ENCODE measurements at places on chromosomes 2 and 18.

- no peak for DNase-seq
- H3K27me3 ChIP-seq, result no peaks in the 10 kb centered on the region
- H3K4me1 ChIP-seq, result peaks cover 10% of the 10 kb centered on the region
- peaks cover 10% of the 10 kb centered on the region for H3K36me3 ChIP-seq
- H3K4me3 ChIP-seq, result no peak overlapping the region
- no peak overlapping the region for H3K27ac ChIP-seq
Measured at GRCh38 chr2:143029141-143029540, 100.1 kb upstream of the ARHGAP15 start.

DNA sequence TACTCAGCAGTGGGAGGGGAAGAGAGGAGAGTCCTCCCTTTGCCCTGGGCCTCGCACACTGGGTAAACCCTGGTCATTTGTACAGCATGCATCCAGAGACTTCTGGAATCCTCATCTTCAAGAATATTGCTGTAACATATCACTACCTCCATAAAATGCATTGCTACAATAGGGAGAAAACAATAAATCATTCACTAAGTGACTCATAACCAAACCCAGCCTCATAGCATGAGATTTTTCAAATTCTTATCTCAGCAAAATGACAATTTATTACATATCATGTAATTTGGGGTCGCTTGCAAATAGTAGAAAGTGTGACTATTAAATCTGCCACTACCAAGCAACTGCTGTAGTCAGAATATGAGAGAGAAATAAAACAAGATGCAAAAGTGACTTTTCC lies 189.4 kb downstream of the ALK start:
- DNase-seq, result no peak
- no peaks in the 10 kb centered on the region for H3K36me3 ChIP-seq
- H3K27ac ChIP-seq, result no peak overlapping the region
- no peak overlapping the region for H3K4me3 ChIP-seq

DNA sequence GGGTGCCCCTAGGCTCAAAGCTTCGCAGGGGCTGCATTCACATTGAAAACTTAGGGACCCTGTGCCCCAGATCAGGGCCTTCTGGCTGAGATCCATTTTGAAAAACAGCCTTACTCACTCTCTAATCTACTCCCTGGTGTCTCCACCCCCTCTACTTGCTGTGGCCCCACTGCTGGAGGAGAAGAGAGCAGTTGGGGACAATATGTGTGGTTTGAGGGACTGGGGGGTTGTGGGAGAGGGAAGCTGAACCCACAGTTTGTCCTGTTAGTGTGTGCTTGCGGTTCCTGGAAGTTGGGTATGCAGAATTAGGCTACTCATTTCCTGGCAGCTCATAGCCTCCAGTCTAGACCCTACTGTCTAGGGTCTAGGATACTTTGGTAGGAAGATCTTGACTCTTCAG lies 211.4 kb downstream of the PRKCE start:
- H3K27ac ChIP-seq, result no peak overlapping the region
- no peak for DNase-seq
- H3K27me3 ChIP-seq, result no peaks in the 10 kb centered on the region
- H3K36me3 ChIP-seq, result no peaks in the 10 kb centered on the region

DNA sequence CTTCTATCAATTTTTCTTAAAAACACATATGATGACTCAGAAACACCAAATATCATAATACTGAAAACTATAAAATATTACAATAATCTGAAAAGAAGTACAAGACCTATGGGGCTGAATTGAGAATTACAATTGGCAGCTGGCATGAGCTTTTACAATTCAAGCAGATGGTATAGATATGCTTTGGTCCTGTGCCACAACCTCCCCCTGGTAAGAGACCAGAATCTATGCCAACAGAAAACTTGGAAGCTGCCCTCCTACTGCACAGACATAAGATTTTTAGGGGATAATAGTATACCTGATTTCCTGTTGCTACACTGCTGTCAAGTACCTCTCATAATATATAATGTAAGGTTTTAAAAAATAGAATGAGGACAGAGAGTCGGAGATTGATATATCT lies 46.8 kb upstream of the CDH7 start:
- no peak overlapping the region for H3K27ac ChIP-seq
- H3K4me3 ChIP-seq, result no peak overlapping the region
- DNase-seq, result no peak
- no peaks in the 10 kb centered on the region for H3K36me3 ChIP-seq
- H3K27me3 ChIP-seq, result no peaks in the 10 kb centered on the region

- H3K4me1 ChIP-seq, result no peaks in the 10 kb centered on the region
- no peak for DNase-seq
- no peaks in the 10 kb centered on the region for H3K36me3 ChIP-seq
- peaks cover 8% of the 10 kb centered on the region for H3K27me3 ChIP-seq
- H3K27ac ChIP-seq, result no peak overlapping the region
Measured at GRCh38 chr2:127542231-127542630, 6.7 kb downstream of the MYO7B start.

GRCh38 chr2:229163893-229164292 lies 107.2 kb downstream of the PID1 start:
- no peak overlapping the region for H3K4me3 ChIP-seq
- H3K27me3 ChIP-seq, result no peaks in the 10 kb centered on the region
- no peak for DNase-seq
- no peaks in the 10 kb centered on the region for H3K4me1 ChIP-seq
- H3K27ac ChIP-seq, result no peak overlapping the region

DNA sequence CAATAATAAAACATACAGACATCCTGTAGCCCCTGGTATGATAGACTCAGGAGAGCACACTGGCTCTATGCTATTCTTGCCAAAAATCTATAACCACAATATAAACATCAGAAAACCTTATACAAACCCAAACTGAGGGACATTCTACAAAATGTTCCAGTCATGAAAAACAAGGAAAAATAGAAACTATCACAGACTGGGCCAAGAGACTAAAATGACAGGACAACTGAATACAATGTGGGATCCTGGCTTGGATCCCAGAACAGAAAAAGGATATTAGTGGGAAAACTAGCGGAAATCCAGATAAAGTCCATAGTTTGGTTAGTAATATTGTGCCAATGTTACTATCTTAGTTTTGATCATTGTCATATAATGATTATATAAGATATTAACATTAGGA lies 29.6 kb upstream of the EPAS1 start:
- no peak overlapping the region for H3K27ac ChIP-seq
- no peak overlapping the region for H3K4me3 ChIP-seq
- peaks cover 10% of the 10 kb centered on the region for H3K4me1 ChIP-seq

GRCh38 chr2:52518678-52519077 lies 1248.9 kb upstream of the CHAC2 start:
- no peaks in the 10 kb centered on the region for H3K36me3 ChIP-seq
- H3K4me3 ChIP-seq, result no peak overlapping the region
- H3K4me1 ChIP-seq, result no peaks in the 10 kb centered on the region
- no peak for DNase-seq
- no peaks in the 10 kb centered on the region for H3K27me3 ChIP-seq

GRCh38 chr2:104429639-104430358 lies 424.1 kb upstream of the POU3F3 start:
- no peak overlapping the region for H3K27ac ChIP-seq
- H3K36me3 ChIP-seq, result no peaks in the 10 kb centered on the region
- H3K27me3 ChIP-seq, result peaks cover 15% of the 10 kb centered on the region

DNA sequence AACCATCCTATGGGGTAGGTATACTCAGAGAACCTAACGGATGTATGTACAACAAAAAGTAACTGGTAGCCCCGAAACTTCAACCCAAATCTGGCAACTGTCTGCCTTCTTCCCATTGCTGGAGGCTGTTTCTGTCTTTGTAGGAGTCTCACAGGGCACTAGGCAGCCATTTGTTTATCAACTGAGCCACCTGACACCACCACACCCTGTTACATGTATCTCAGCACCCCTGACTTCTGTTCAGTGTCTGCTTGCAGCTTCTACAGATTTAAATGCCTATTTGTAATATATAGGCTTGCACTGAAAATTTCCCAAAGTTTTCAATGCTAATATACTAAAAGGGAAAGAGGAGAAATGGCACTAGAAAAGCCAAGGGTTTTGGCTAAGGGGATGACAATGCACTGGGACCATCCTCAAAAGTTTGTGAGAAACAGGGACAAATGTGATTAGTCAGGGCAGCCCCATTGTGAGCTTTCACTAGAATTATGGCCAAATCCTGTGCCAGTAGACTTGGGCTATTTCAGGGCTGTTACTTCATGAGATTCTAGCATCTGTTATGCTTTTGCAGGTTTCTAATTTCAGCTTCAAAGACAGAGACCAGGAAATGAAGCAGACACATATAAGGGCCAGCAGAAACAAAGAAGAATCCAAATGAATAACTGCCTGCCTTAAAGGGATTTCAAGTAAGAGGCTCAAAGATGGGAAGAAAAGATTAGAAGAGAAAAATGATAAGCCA lies 103.3 kb downstream of the MYO5B start:
- H3K36me3 ChIP-seq, result no peaks in the 10 kb centered on the region
- no peaks in the 10 kb centered on the region for H3K4me1 ChIP-seq
- H3K27ac ChIP-seq, result peak overlapping the region; percentile 58
- peaks cover 26% of the 10 kb centered on the region for H3K27me3 ChIP-seq
- H3K4me3 ChIP-seq, result no peak overlapping the region

DNA sequence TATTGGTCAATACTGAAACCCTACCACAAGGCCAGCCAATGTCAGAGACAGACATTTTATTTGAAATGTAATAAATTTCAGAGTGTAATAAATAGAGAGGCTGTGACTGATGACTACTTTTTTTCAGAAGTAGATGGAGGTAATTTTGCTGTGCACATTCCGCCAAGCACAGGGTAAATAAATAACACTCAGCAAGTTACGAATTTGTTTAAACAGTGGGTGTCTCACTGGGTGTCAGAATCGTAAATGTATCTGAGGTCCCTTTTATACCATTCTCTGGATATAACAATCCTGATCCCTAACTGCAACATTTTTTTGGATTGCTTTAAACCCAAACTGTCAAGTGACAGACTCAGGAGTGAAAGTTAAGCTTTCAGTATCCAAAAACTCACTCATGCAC lies 74.1 kb downstream of the GATA6 start:
- no peak overlapping the region for H3K27ac ChIP-seq
- H3K4me1 ChIP-seq, result no peaks in the 10 kb centered on the region
- no peaks in the 10 kb centered on the region for H3K36me3 ChIP-seq
- DNase-seq, result no peak
- peaks cover 3% of the 10 kb centered on the region for H3K27me3 ChIP-seq

GRCh38 chr2:85503851-85504777 lies 34.9 kb upstream of the MAT2A start:
- DNase-seq, result no peak
- no peaks in the 10 kb centered on the region for H3K27me3 ChIP-seq
- H3K4me1 ChIP-seq, result peaks cover 17% of the 10 kb centered on the region
- no peak overlapping the region for H3K4me3 ChIP-seq

- H3K27me3 ChIP-seq, result no peaks in the 10 kb centered on the region
- DNase-seq, result no peak
- H3K4me1 ChIP-seq, result no peaks in the 10 kb centered on the region
- H3K27ac ChIP-seq, result no peak overlapping the region
Measured at GRCh38 chr2:209145941-209146681, 277.7 kb upstream of the MAP2 start.

DNA sequence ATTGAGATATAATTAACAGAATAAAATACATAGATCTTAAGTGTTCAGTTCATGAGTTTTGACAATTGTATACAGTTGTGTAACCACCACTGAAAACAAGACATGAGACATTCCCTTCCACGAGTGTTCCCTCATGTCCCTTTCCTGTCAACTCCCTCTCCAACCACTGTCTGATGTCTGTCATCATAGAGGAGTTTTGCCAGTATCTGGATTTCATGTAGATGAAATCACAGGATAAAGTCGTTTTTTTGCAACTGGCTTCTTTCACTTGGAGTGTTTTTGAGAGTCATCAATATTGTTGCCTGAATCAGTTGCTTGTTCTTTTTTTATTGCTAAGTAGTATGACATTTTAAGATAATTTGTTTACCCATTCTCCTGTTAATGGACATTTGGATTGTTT lies 52.7 kb downstream of the RBMS1 start:
- no peak overlapping the region for H3K27ac ChIP-seq
- DNase-seq, result no peak
- H3K27me3 ChIP-seq, result no peaks in the 10 kb centered on the region
- H3K4me1 ChIP-seq, result no peaks in the 10 kb centered on the region

GRCh38 chr18:1658908-1659566 lies 754.4 kb downstream of the ADCYAP1 start:
- peaks cover 12% of the 10 kb centered on the region for H3K27me3 ChIP-seq
- H3K36me3 ChIP-seq, result no peaks in the 10 kb centered on the region
- no peak overlapping the region for H3K27ac ChIP-seq

DNA sequence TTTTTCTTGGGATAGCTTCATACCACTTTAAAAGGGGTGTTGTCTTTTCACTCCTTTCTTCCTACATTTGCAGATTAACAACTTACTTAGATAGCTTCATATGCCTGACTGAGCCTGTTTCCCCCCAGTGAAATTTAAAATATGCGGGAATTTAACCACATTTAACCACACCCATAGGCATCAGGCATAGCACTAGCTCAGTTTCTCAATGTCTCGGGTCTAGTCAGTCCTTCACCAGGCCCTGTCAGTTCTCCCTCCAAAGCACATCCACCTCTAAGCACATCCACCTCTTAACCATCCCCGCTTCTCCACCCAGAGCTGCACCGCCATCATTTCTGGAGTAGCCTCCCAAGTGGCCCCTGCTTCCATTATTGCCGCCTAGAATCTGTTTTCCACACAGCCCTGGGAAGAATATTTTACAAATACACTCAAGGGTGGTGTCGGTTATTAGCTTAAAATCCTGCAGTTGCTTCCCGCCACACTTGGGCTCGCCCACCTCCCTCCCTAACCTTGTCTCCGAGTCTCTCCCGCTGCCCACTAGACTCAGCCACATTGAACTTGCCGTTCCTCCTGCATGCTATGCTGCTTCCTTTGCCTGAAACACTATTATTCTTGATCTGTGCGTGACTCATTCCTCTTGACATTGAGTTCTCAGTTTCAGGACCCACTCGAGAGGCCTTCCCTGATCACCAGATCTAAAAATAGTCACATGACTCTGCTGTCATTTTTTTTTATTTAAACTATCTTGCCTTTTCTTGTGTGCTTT lies 68.3 kb downstream of the SPTBN1 start:
- no peak overlapping the region for H3K27ac ChIP-seq
- DNase-seq, result no peak
- H3K4me1 ChIP-seq, result peaks cover 6% of the 10 kb centered on the region
- peaks cover under 1% of the 10 kb centered on the region for H3K27me3 ChIP-seq

GRCh38 chr18:26546170-26546874 lies 2.0 kb downstream of the KCTD1 start:
- no peaks in the 10 kb centered on the region for H3K36me3 ChIP-seq
- peaks cover 16% of the 10 kb centered on the region for H3K4me1 ChIP-seq
- DNase-seq, result no peak

GRCh38 chr2:104678181-104678580 lies 175.7 kb upstream of the POU3F3 start:
- no peaks in the 10 kb centered on the region for H3K36me3 ChIP-seq
- H3K4me3 ChIP-seq, result no peak overlapping the region
- DNase-seq, result no peak
- no peaks in the 10 kb centered on the region for H3K4me1 ChIP-seq
- H3K27ac ChIP-seq, result no peak overlapping the region

All from naive B cell (primary cell).